ENCODE measurements at places on chromosomes 3 and 15.

DNA sequence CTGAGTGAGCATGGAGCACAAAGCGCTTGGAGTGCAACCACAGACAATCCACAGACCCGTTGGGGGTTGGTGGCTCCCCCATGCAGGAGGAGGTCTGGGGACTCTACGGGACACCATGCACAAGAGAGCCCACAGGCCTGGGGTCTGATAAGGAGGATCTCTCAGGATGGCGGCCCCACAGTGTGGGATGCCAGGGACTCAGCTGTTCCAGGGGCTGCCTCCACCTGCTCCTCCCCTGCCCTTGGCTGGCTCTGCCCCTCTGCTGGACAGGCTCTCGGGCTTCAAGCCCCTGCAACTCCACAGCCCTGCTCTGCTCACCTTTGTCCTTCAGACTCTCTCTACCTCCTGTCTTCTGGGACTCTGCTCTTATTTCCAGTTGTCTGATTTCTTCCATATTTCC is 184.5 kb upstream of the CHRNA7 start:
- no peak for DNase-seq

DNA sequence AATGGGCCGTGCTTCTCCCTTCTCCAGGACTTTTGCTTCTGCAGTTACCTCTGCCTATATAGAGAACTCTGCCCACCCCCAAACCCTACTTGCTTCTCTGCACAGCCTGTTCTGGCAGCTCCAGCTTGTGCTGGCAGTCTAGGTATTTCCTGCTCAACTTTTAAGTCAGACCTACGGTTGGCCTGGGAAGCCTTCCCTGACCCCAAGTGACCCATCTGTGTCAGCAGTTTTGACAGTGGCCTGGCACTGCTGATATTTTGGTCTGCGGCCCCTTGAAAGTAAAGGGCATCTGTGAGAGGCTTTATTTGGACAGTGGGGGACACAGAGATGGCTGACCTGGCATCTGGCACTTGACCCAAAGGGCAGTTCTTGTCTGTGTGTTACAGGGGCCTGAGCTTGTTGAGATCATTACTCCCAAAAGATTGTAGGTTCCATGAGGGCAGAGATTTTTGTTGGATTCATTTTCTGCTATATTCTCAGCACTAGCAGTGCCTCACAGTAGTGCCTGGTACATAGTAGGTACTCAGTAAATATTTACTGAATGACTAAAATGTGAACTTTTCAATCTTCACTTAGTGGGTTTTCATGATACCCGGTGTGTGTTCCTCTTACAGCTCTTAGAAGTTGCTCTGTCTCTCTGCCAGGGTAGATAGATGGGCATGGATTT is 55.2 kb upstream of the TRAK1 start:
- no peak for DNase-seq

GRCh38 chr3:64766440-64766839 is 78.6 kb upstream of the ADAMTS9 start:
- no peak for DNase-seq

- DNase-seq: peak; percentile 61
These were observed 731 bp downstream of the ZNF710 start for GRCh38 chr15:90001683-90002427.

DNA sequence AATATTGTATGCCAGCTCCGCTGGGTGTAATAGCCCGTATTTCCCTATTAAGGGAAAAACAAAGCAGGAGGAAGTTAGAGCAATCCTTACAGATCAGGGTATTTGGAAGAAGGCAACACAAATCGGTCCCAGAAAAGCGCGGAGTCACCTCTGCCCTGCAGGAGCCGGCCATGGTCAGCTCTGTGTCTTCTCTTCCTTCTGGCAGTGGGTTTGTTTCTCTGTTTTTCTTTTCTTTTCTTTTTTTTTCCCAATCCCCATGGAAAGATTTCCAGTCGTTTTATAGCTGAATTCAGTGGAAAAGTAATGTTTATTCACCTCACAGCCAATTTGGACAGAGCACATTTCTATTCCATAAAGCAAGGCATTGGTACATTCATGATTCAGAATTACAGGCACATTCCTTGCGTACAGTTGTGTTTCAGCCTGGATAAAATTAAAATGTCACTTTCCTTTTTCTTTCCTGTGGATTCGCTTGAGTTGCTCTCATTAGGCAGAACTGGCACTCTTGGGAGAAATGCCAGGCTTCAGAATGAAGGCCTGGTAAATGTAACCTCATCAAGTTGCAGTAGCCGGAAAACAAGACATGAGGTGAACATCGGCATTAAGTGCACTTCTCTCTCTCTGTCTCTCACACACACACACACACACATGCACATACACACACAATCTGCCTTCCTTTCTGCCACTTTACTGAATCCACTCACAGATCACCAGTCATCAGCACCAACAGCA is 204.5 kb upstream of the UBE2E1 start:
- DNase-seq: no peak

GRCh38 chr3:74089814-74090213 is 465.1 kb upstream of the PDZRN3 start:
- DNase-seq: no peak

DNA sequence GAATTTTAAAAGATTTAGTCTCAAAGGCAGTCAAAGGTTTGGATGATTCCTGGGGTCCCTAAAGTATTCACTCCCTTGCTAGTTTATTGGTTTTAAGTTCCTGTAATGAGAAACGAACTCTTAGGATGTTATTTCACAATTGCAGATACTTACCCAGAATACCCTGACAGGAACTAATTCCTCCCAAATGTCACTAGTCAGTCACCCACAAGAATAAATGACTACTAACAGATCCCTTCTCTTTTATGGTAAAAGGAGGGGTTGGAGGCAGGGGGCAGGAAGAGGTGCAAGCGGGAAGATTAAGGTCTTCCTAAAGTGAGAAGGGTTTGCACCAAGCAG is 174.2 kb upstream of the SLC2A2 start:
- DNase-seq: no peak

GRCh38 chr3:183641882-183642281 is 6.5 kb downstream of the KLHL24 start:
- no peak for DNase-seq

Measured in nucleus accumbens (tissue), 56 donors.